ENCODE measurements at places on chromosomes 6 and 20.

DNA sequence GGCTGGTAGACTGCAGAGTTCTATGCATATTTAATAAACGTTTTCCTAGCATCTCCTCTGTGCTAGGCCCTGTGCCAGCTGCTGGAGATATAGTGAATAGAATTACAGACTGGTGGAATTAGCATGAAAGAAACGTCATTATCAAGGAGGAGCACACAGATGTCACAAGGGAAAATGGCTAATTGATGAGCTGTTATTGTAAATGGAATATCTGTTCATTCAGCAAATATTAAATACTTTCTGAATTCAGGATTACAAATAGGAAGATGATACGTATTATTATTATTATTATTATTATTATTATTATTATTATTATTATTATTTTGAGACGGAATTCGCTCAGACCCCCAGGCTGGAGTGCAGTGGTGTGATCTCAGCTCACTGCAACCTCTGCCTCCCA, 1.2 kb downstream of the AAR2 start:
- DNase-seq, result no peak

DNA sequence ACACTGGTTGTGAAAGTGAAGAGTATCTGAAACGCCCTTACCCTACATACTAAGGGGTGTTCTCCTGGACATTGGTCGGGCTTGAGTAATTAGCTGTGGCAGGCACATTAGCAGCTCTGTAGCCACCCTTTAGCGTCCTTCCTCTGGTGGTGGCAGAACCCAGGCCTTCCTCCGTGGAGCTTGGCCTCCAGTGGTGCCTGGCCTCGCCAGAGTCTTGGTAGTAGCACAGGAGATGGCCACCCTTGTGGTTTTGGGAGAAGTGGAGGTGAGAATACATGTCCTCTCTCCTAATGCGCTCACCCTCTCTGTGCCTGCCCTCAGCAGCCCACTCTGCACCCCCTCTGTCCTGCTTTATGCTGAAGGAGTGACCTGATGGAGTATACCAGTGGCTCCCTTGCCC, 17.6 kb upstream of the UQCC2 start:
- no peak for DNase-seq

- no peak for DNase-seq
Observed at GRCh38 chr20:24836041-24836533, 113.0 kb upstream of the CST7 start.

DNA sequence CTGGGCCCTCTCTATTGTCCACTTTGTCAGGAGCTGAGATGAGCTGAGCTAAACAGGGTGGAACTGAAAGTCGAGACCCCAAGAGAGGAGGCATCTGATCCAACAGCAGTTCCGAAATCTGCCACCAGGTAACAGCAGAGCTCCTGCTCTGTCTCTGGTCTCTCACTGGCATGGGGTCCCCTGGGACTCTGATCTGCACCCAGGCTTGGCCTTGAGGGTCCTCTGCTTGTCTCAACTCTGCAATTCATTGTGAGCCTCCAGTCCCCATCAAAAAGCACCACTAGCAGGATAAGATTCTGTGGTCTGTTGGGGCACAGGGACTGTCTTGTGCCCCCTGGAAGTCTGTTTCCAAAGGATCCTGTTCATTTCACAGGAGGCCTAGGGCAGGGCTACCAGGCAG, 62.5 kb upstream of the TOP1 start:
- DNase-seq, result no peak

- DNase-seq, result no peak
Observed at GRCh38 chr6:11251553-11252360, 19.3 kb upstream of the NEDD9 start.

DNA sequence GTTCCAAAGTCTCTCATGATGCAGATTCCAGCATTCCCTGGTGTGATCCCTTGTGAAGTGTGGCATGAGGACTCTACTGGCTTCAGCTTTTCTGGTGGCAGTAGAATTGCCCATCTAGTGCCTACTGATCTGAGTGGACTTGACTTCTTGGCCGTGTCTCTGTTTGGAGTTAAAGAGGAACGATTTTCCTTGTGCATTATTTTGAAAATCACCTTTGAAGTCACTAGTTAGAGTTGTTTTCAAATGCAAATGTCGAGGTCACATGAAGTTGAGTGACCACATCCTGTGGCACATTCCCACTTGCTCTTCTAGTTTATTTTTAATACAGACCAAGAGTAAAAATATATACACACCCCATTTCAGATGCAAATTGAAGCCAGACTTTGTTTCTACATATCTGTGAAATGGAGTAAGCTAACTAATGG, 270.7 kb upstream of the TAB2 start:
- no peak for DNase-seq

- DNase-seq, result no peak
Observed at GRCh38 chr6:143949535-143949934, 58.5 kb downstream of the PLAGL1 start.

GRCh38 chr6:141758430-141758829, 374.3 kb upstream of the GJE1 start:
- DNase-seq, result no peak

DNA sequence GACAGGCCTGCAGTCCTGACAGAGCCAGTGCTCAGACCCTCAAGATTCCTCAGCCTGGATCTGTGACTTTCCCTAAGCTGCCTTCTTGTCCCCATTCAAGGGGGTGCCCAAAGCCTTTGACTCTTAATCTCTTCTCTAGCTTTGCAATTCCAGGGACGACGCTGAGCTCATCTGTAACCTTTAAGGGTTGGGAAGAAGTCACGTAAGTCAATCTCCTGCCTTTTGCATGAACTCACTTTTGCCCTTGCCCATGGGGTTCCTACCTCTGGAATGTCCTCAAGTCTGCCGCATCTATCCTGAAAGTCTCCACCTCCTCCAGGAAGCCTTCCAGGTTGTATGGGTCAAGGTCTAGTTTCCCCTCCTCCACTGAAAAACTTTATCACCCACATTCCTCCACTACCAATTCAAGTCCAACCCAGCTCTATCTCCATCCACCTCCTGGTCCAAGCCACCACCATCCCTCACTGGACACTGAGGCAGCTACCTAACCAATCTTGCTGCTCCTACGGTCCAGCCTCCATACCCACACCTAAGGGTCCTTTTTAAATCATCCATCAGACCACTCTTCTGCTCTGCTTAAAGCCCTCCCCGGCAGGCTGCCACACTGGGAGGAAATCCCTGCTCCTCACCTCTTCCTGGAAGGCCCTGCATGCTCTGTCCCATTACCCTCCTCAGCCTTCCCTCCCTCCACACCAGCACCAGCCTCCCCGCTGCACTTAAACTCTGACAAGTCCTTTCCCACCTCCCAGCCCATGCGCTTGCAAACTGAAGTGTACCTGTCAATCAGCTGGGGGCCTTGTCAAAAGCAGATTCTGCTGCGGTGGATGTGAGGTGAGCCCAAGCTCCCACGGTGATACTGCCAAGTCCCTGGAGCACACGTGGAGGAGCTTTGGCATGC, 29.7 kb downstream of the PREX1 start:
- no peak for DNase-seq

DNA sequence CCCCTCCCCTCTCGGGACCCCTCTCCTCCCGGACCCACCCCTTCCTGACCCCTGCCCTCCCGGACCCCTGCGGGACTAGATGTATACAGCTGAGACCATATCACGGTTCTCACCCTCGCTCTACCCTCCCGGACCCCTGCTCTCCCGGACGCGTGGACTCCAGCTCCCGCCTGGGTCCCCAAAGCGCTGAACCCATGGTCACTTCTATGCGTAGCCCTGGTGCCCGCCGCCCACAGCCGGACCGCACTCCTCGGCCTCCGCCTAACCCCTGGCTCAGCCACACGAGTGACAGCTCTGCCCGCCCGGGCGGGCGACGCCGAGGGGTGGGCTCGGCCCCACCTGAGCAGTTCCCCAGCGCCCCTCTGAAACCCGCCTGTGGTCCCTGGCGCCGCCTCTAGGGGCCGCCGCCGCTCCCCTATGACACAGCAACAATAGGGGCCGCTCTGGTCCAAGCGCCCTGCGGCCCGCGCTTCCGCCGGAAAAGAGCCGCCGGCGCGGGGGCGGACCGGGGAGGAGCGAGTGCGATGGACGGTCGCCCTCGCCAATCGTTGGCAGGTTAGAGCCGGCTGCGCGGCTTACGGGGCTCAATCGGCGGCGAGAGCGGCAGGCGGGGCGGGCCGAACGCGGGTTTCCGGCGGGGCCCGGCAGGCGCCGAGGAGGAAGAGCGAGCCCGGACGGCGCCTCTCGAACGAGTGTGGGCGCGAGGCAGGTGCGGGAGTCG, at the start of gene ADRM1:
TSS of gene ADRM1 (plus strand) at position 657 of the 721 bp plus-strand sequence. CDS start 572 bp downstream, outside the sequence.
- peak; percentile 79 for DNase-seq

- DNase-seq, result no peak
Observed at GRCh38 chr20:20690676-20691476, 21.6 kb downstream of the RALGAPA2 start.

DNA sequence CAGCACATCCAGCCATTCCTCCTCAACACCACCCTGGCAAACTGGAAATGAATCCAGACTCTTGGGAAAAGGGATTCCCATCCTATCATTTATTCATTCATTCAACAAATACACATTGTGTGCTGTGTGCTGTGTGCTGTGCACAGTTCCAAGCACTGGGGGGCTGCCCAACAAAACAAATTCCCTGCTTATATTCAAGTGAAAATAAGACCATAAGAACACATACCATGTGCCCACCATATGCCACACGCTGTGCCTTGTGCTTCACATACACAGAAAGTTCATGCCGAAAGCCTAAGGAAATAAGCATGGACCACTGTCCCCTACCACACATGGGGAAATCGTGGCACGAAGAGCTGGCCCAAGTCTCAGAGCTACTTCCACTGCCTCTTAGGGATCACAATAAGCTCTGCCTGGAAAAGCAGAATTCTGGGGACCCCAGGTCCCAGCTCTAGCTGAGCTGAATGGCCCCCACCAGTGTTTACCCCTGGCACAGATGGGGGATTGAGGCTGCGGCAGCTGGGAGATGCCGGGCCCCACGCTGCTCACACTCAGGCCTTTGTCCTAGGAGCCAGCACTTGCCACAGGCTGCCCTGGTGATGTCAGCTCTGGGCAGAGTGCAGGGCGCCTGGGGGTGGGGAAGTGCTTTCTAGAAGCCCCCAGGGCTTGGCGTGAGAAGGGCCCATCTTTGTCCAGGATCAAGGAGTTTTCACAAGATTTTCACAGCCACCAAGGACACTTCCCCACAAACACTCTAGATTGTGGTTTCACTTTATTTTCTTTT, 99.6 kb downstream of the PREX1 start:
- DNase-seq, result no peak

DNA sequence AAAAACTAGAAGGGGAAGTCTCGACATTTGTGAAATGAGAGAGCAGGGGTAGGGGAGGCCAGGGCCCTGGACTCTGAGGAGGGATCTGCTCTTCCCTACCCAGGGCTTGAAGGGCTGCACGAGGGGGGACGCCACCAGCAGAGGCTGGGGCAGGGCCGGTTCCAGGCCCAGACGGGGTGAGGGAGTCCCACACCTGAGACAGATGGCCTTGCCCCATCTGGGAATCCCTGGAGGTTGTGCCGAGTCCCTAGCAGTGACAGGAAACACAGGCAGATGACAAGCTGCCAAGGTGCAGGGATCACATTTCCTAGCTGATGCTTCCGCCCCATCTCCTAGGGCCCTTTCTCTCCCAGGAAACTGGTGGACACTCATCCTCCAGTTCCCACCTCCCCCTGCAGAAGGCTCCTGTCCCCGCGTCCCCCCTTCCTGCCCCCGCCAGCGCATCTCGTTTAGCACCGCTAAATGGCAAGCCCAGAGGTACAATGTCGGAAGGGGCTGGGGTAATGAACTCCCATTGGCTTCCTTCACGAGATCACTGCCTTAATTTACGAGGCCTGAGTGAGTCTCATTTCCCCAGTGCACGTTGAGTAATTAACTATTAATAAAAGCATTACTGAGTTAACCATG, 35.2 kb upstream of the CDH22 start:
- DNase-seq, result no peak

DNA sequence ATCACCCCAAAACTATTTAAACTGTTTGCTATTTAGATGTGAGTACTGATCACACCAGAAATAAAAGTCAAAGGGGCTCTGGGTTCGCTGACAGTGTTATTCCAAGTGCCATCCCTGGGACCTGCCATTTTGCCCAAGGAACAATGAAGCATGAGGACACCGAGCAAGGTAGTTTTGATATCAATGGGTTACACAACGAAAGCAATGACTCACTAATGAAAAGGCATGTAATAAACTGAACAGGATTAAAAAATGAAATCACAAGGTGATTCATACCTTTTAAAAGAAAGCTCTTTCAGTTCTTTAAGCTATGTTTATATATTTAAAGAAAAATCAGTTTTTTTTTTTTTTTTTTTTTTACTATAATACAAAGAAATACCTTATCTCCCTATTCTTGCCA, 102.0 kb downstream of the HS3ST5 start:
- peak; percentile 10 for DNase-seq

DNA sequence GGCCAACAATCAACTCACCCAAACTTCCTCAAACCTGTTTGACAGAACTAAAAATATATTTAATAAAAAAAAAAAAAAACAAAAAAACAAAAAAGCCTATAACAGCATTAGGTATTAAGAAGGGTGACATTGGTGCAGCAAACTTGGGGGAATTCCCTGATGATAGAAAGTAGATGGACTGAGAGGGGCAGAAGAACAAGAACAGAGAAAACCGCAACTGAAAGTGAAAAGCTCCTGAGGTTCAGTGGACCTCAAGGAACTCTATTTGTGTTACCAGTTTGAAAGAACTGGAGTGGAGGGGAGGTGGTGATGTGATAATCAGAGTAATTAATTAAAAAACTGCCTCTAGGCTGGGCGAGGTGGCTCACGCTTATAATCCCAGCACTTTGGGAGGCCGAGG, 53.8 kb downstream of the MACROD2 start:
- no peak for DNase-seq

- no peak for DNase-seq
Observed at GRCh38 chr6:167806061-167806700, 20.5 kb upstream of the AFDN start.

DNA sequence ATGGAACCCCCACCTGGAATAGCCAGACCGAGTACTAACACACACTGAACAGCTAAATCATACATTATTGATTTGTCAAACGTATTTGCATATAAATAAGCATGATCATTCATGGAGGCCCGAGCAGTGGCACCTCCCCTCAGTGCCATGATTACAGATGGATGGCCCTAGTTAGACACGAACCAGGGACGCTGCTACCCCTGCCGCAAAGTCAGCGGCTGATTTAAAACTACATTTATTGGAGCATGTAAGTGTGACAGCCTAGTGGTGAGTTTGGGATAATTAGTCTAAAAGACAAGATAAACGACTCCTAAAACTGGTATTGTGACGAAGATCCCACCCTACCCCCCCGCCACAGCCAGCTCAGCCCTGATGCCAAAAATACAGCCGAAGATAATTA, 159.1 kb upstream of the MAFB start:
- no peak for DNase-seq

GRCh38 chr6:168089186-168090063, 10.4 kb upstream of the FRMD1 start:
- no peak for DNase-seq

GRCh38 chr6:144220031-144220790, 64.9 kb upstream of the UTRN start:
- no peak for DNase-seq

GRCh38 chr6:148179786-148180185, 162.9 kb upstream of the SASH1 start:
- DNase-seq, result no peak

DNA sequence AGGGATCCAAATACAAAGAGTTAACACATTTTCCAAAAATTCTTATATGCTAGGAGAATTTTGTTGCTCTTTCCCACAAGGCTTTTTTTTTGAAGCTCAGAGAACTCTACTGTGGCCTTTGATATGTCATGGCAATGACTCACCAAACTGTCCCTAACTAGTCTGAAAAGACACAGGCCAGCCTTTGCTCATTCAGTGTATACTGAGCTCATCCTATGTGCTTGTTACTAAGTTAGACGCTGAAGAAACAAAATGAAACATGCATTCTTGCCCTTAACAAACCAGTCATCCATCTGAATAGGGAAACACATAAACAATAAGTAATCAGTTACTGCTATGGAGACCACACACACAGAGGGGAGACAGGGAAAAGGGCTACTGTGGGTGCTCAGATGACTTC, 291.8 kb downstream of the FOXC1 start:
- no peak for DNase-seq
